ENCODE measurements at places on chromosomes 6 and 20. TPM values are rescaled to one million over a fixed set of nuclear protein-coding genes. Genes with fewer than 3 reads are reported as not detected.

GRCh38 chr20:16848526-16848925, 100.4 kb downstream of the OTOR start:
- DNase-seq = no peak

The CRISP3 gene
- not detected for total RNA-seq

- no peak for DNase-seq
Measured at GRCh38 chr6:128379577-128379976, 140.8 kb downstream of the PTPRK start.

The BPIFB2 gene
- total RNA-seq = not detected

DNA sequence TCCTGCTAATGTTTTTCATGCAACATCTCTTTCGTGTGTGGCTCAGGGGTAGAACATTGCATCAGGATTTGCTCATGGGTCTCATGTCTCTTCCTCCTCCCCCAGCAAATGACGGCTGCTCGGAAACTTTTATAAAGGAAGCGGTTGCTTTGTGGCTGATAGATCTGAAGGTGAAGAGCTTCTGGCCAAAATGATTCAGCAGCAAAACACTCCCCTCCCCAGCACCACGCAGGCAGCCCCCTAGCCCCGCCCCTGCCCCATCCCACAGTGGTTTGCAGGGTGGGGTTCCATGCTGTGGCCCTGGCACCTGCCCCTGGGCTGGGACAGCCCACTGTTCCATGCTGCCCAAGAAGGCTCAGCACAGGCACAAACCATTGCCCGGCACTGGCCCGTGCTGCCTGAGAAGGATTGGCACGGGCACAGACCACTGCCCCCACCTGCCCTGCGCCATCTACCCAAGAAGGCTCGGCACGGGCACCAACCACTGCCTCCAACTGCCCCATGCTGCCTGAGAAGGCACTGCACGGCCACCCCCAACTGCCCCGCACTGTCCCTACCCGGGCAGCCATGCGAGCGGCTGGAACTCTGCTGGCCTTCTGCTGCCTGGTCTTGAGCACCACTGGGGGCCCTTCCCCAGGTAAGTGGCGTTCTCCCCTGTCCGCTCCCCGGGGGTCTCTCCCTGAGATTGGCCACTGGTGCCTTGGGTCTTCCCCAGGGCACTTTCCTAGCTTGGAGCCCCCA, at the start of gene CST7:
CST7 (plus strand) TSS at position 331 of the 741 bp plus-strand sequence; CDS start at position 568, 237 bp downstream.
- no peak for DNase-seq

GRCh38 chr6:52779237-52779636, 16.0 kb upstream of the GSTA2 start:
- no peak for DNase-seq

- DNase-seq = peak; percentile 61
Measured at GRCh38 chr6:106608080-106608668, 21.1 kb downstream of the RTN4IP1 start.

The DSTN gene
- total RNA-seq = 300 TPM

- peak; percentile 88 for DNase-seq
Measured at GRCh38 chr6:144264270-144265060, 20.7 kb upstream of the UTRN start.

DNA sequence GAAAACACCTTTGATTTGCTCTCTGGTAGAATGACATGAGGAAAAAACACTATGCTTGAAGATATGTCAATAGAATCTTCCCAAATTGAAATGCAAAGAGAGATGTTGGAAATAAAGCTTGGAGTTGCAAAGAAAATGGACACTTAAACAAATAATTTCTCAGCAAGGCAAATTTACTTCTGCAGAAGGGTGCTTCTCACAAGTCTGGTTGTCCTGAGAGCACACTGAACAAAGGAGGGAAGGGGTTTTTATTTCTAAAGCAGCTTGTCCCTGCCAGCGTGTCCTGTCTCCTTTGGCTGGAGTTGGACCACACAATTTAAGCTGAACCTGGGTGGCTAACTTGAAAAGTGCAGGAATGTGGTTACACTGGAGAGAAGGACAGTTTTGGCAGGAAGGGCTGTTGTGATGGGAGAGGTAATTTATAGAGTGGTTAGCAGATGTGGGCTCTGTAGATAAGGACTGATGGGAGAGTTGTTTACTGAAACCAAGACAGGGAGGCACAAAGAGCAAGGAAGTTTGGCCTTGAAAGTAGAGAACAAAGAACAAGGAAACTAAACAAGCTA, 454.6 kb upstream of the EYS start:
- no peak for DNase-seq

- DNase-seq = peak; percentile 14
Measured at GRCh38 chr6:105135056-105135455, 44.8 kb downstream of the POPDC3 start.

- peak; percentile 83 for DNase-seq
Measured at GRCh38 chr6:3797231-3798054, 45.9 kb upstream of the PXDC1 start.

The FRS3 gene
- 4.4 TPM for total RNA-seq

- no peak for DNase-seq
Measured at GRCh38 chr20:22348010-22348409, 236.4 kb downstream of the FOXA2 start.

GRCh38 chr6:114611696-114612095, 268.9 kb upstream of the HS3ST5 start:
- no peak for DNase-seq

DNA sequence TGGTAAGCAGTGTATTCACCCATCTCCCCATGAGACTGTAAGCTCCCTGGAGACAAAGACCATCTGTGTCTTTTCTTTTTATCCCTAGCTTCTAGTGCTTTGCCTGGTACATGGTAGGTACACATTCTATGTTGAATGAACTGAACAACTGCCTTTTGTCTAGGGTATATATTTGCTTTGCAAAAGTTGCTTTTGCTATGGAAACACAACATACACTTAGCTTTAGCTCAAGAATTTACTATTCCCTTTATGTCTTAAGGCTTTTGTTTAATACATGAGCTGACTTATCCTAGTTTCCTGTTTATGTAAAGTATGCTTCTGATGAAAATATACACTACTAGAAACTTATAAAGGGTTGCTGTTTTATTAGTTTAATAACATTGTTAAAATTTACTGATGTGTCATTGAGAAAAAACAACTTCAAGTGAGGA, 198.2 kb downstream of the PRL start:
- peak; percentile 67 for DNase-seq

GRCh38 chr6:107692351-107692750, 131.8 kb downstream of the SCML4 start:
- no peak for DNase-seq

DNA sequence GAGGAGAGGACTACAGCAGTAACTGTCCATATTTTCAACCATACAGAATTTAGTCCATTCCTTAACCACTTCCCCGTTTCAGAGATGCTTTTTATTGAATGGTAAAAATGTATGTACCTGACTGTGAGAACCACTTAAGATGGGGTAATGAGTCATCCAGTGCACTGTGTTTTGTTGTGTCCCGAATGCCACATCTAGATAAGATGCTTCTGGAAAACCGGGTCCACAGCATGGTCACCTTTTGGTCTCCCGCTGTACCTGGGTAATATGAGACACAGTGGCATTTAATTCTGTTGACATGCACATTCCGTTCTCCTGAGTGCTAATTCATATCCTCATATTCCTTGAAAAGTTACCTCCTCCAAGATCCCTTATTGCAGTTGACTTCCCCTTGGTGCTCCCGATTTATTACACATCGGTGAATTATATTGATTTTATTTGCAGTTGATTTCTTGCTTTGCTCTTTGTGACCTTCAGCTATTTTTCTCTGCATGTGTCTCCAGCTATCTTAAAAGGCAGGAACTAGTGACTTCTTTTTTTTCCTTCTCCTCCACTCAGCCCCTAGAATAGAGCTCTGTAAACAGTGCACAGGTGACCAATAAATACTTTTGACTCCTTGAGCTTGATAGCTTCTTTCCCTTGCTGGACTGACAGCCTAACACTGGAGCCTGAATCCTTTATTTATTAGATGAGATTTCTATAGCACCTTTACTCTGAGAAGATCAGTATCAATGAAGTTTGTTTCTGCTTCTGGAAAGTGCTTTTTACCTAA, 314.6 kb downstream of the ZFAND3 start:
- DNase-seq = no peak

DNA sequence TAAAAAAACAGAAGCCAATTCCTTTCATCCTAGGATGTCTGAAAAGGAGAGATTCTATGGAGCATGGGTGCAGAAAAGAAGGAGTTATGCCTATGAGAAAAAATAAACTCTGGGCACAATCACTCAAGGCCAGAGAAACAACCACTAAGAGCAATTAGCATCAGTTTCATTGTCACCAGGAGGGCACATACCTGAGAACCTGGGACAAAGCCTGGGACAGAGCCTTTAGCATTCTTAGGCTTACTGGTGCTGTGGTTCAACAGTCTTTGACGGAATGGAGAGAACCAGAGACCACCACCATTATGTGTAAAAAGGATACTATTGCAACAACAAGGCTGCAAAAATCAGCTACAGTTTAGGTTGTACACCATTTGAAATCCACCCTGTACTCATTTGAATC, 29.4 kb upstream of the BCKDHB start:
- no peak for DNase-seq

The SAYSD1 gene
- total RNA-seq = 9.0 TPM

The RNF144B gene
- 97.3 TPM for total RNA-seq

GRCh38 chr6:36777801-36778200, 61.4 kb downstream of the CPNE5 start:
- no peak for DNase-seq

The GTSF1L gene
- not detected for total RNA-seq
